ENCODE measurements at places on chromosomes 2 and 18.

DNA sequence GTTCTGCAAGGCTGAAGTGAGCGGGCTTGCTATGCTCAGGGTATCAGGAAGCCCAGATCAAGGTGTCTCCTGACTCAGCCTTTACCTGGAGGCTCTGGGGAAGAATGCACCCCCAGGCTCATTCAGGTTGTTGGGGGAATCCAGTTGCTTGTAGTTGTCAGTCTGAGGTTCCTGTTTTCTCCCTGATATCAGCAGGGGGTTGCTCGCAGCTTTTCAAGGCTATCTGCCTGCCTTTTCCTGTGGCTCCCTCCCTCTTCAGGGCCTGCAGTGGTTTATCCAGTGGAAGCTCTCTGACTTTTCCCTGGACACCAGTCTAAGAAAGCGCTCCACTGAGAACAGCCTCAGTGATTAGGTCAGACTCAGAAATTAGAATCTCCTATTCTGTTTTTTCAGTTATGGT lies 116.6 kb downstream of the PTPRM start:
- no peak for DNase-seq

- no peak for DNase-seq
Observed at GRCh38 chr2:209761566-209761965, 10.1 kb upstream of the UNC80 start.

DNA sequence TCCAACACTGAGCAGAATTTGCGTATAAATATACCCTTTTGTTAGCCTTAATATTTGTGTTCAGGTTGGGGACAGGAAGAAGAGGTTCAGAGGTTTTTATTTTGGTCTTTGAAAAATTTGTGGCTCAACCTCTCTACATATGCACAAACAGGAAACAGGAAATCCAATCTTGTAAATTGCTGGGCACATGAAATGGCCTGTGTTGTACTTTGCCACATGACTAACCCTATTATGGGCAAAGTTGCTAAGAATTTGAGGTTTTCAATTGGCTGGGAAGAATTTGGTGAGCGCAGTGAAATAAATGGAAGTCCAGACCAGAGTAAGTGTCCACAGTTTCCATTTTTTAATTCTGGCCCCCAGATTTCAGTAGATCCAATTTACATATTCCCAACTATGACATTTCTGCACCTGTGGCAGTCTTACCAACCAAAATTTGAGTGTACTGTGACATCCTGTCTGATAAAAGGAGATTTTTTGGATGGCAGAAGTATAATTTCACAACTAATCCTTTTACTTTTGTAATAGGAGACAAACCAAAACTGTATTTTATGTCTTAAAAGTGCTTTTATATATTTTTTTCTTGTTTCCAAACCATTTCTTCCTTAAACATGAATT lies 63.6 kb downstream of the COX7A2L start:
- DNase-seq, result no peak

GRCh38 chr18:57128220-57128932 lies 18.5 kb upstream of the BOD1L2 start:
- DNase-seq, result no peak

GRCh38 chr18:23861326-23861725 lies 153.2 kb upstream of the TTC39C start:
- no peak for DNase-seq

Measured in thoracic aorta (tissue), 2 donors.